ENCODE measurements at places on chromosomes 4 and X.

DNA sequence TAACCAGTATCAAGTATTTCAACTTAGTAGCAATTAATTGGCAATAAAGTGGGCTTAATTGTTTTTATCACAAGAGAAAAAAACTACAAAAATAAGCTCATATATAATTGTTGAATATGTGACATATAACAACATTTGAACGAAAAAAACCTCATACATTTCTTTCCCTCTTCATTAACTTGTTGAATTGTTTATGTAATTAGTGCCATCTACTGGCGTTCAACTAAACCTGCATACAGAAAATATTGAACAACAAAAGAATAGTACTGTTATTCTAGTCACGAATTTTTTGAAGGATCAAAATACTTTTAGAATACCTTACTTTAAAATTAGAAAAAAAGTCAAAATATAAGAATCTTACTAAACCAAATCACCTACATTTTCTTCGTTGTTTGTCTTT is 586.5 kb upstream of the FTHL17 start:
- DNase-seq = no peak

DNA sequence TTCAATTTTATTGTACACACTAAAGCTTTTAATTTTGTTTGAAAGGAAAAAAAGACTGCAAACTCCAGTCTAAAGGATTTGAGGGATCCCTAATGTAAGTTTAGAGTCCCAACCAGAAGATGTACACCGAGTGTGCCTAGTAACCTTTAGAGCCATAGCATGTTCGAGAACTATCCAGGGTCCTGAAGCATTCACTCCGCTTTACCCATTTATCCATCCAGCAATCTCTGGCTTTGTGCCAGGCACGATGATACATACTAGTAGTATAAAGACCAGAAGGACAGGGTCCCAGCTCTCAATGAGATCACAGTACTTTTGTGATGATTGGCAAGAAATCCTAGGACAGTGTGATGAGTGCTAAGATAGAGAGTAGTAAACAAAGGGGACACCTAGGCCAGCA is 168.7 kb downstream of the STK32B start:
- DNase-seq = no peak

DNA sequence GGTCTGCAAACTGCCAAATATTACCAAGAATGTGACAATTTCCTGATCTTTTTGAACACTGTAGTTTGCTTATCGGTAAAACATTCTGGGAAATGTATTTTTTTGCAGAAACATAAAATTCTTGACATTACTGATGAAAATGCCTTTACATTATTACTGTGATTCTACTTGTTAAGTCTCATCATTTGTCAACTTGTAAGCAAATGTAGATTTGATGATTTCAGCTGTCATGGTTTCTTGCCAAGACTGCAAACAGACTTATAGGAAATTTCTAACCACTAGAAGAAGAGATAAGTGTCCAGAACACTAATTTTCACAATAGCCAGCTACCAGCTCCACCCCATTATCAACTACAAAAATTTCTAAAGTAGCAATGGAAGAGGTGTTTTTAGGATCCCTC is 560.4 kb downstream of the STPG2 start:
- DNase-seq = no peak

GRCh38 chr4:19329631-19330030 is 922.1 kb upstream of the SLIT2 start:
- DNase-seq = no peak

DNA sequence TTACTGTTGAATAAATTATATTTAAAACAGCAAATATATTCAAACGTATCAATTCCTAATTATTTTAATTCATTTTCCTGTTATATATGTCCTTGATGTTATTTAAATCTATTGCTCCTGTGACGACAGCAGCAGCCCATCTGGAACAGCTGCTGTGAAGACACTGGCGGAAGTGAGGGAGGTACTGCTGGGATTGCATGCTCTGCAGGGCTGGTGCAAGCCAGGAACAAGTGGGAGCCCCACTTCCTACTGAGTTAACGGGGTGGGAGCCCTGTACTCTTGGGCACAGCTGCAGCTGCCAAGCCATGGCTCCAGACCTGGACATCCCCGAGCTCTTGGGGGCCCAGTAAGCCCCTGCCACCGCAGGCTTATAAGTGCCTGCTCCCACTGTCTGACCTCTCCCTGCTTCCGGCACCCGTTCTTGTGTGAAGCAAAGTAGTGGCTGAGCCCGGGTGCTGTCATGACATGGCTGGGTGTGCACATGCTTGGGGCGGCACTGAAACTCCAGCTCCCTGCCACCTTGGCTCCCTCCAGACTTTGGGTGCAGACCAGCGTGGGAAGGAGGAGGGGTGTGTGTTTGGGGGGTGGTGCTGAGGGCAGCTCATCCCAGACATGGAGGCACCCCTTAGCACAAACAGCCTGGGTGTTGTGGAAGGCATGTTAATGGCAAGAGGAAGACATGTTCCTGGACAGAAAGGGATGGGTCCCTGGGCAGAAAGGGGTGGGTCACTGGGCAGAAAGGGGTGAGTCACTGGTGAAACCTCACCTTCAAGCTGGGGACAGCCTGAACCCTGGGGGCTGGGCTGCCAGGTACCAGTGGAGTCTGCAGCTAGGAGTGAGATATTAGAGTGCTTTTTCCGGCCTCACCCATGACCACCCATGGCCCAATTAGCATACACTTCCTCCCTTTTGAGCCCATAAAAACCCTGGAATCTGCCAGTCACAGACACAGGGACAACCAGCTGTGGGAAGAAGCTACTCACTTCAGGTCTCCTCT is 1981.3 kb upstream of the IGFBP7 start:
- no peak for DNase-seq

DNA sequence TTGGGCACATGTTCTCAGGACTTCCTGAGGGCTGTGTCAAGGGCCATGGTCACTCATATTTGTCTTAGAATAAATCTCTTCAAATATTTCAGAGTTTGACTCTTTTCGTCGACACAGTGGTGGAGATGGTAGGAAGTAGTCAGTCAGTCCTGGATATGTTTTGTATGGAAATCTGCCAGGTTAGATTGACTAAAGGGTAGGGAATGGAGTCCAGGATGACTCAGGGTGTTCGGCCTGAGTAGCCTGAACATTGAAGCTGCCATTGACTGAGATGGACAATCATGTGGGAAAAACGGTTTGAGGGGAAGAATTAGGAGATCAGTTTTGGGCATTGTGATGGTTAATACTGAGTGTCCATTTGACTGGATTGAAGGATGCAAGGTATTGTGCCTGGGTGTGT is 177.1 kb upstream of the CENPE start:
- no peak for DNase-seq

- no peak for DNase-seq
Observed at GRCh38 chr4:147117431-147117830, 171.8 kb upstream of the TTC29 start.
